NCI-H1048 (cell line): ENCODE measurements at places on chromosomes 2 and 18.

DNA sequence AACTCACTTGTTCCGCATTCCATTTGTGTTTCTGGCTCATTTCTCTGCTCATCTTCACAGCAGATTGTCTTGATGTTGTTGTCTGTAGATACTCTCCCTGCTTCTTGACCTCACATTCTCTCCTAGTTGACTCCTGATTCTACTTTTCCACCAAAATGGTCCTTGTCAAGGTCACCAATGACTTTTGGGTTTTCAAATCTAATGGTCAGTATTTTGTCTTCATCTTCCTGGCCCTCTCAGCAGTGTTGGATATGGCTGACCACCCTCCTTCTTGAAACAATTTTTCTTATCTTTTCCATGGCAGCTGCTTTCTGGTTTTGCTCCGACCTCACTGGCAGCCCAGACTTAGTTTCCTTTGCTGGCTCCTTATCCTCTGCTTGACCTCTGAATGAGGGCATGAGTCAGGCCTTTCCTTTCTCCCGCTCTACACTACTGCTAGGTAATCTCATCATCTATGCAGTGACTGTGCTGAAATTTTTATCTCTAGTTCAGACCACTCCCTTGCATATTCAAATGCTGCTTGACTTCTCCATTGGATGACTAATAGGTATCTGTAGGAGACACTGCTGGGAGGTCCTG is 386.6 kb upstream of the SPRED2 start:
- DNase-seq, result no peak

DNA sequence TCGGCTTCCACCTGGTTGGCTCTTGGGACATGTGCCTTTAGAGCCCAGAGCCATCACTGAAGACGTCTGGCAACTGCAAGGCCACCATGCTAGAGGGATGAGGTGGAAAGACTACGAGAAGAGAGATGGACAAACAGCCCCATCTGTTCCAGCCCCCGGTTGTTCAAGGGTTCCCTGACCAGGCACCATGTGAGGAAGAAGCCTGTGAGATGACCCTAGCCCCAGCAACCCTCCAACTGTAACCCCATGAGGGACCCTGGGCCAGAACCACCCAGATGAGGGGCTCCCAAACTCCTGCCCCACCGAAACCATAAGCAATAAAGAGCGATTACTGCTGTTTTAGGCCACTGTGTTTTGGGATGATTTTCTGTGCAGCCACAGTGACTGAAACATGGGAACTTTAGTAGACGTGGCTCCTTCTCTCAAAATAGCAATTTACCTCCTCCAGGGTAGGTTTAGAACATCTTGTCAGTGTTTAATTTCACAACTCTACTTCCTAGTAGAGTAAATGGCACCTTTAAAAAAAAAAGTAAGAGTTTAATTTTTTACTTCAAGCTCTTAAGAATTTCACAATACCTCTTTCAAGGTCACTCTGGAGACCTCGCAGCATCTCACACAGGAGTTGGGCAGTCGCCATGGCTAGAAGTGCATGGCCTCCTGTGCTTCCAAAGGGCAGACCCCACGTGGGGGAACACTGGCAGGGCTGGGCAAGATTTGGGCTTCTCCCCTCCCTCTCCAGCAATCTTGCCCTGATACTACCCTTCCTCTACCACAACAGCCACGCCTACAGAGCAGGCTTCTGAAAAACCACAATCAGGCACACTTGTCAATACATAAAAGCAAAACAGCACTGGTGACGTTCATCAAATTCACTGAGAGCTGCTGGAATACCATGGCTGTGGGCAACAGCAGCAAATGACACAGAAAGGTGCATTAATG is 48.8 kb downstream of the TMEM163 start:
- DNase-seq, result no peak

- no peak for DNase-seq
These were observed 26.6 kb upstream of the ACVR1 start for GRCh38 chr2:157902692-157903091.

DNA sequence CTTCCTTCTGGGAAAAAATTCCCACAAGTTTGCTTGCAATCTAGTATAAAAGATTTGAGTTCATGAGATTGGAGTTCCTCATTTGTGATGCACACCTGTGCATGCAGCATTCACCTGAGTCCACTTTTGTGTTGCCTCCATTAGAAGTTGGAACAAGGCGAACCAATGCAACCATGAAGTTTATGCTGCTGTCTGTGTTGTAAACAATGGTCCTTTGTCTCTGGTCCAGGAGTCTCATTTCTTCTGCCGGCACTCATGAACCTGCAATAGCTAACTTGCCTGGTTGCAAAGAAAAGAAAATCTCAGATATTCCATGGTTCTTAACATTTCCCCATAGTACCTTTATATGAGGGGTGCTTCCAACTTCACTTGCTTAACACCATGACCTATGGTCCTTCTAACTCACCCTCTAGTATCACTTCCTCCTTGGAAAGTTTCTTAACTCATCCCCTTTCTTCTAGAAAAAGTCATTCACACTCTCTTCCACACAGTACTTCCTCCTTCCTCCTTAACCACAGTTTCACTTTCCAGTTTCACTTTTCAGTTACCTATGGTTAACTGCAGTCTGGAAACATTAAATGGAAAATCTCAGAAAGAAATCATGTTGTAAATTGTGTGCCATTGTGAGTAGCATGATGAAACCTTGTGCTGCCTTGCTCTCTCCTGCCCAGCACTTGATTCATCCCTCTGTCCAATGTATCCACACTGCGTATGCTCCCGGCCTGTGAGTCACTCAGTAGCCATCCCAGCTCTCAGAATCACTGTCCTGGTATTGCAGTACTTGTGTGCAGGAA is 128.8 kb upstream of the TRIB2 start:
- no peak for DNase-seq

DNA sequence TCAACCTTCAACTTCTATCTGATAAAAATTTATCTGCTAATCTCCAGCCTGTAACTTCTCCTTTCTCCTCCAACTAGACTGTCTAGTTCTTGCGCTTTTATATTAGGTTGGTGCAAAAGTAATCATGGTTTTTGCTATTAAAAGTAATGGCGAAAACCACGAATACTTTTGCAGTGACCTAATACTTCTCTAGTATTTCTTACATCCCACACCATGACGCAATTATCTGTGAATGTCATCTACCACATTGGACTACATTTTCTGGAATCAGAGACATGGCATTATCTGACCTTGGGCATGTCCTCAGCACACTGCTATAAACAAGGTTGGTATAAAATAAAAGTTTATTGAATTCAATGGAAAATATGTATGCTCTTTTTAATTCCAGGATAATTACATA is 370.2 kb upstream of the LYPD1 start:
- DNase-seq, result no peak

DNA sequence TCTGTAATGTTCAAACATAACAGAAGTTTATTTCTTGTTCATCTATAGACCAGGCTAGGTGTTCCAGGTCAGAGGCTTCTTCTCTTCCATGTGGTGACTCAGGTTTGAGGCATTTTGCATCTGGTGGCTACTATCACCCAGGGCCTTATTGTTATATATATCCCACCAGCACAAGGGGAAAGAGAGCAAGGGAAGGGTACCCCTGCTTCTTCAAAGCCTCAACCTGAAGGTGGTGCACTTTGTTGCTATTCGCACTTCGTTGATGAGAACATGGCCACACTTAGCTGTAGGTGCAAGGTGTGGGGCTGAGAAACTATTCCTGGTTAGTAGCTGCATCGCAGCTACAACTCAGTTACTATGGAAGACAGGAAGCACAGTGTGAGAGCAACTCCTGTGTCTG is 27.4 kb upstream of the SLC3A1 start:
- DNase-seq, result no peak
